KG1 (cell line): ENCODE measurements at places on chromosomes 7 and 10.

- DNase-seq: no peak
These were observed 232.5 kb upstream of the FZD1 start for GRCh38 chr7:91031757-91032156.

DNA sequence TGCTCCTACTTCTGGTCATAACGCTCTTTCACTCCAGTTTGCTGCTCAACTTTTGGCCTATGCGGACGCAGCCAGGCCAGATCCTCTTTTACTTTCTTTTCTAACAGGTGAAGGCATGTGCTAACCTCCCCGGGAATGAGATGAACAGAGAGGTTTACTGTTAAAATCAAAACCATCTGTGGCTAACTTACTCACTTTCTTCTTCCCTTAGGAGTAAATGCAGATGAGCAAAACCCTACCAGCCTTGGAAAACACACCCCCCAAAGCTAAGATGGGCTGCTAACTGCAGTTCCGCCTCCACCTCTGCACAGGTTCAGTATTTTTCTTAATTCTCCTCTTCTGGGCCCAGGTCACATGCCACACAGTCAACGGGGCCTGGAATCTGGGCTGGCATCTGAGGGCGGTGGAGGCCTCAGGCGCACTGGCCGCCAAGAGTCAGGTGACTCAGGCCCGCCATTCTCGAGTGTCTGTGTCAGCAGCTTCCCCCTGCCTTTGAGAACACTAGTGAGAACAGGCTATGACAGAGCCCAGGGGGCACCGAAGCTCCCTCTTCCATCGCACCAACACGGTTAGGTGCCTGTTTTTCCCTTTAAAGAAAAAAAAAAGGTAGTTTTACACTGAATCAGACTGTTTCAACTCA, 11.1 kb downstream of the FAM53B start:
- no peak for DNase-seq

DNA sequence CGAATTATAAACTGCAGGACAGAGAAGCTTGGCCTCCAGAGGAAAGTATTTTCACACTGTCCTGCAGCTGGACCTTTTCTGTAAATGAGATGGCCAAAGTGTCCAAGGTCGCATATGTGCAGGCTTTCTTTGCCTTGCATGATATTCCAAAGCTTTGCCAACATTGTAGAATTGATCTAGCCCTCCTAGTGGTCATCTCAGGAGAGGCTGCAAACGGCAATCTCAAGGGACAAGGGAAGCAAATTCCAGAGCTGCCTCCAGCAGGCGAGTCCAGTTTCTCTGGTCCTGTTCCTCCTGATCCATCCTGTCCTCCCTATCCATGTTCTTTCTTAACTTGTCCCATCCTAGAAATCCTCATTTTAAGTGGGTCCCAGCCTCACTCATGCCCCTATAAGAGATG, 373.4 kb upstream of the PCDH15 start:
- DNase-seq: no peak

DNA sequence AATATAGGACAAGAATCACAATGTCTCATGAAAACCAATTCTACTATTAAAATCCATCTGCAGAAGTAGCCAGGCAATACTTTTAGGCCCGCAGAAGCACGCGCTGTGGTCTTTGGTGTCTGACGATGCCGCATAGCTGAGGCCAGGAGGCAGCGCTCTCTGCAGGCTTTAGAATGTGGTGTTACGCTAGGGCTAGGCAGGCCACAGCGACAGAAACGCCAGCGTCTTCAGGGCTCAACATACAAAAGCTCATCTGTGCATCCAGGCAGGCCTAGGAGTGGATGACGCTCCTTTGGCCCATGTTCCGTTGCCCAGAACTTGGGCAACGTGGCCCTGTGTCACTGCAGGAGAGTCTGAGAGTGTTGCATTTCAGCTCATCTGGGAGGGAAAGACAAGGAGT, 601.1 kb upstream of the FOXK1 start:
- DNase-seq: no peak

DNA sequence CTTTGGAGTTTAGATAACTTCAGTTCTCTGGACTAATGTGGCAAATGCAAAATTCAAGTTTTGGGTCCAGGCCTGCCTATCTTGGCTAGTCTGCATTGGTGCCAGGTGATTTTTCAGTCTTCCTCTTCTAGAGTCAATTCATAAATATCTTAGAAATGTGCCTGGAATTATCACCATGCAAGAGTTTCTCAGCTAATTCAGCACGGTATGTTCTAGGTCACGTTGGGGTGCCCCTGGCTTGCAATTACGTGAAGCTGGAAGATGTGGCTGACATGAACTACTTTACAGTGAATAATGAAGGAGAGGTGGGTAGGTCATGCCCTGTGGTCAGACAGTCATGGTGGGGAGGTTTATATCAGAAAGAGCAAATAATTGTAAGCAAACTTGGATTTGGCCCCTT, 25.0 kb downstream of the ZDHHC6 start:
- no peak for DNase-seq

DNA sequence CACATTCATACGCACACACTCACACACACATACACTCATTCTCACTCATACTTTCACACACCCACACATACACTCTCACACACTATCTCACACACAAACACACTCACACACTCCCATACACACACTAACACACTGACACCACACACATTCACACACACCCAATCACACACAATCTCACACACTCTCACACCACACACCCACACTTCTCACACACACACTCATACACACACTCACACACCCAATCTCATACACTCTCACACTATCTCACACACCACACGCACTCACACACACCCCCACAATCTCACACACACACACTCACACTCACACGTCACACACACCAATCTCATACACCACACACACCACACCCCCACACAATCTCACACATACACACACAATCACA, 71.0 kb downstream of the GLRX3 start:
- no peak for DNase-seq

GRCh38 chr7:3158341-3158760, 114.7 kb upstream of the CARD11 start:
- no peak for DNase-seq

GRCh38 chr10:86969421-86970041, 1.2 kb downstream of the ADIRF start:
- DNase-seq: no peak
